Upper lobe of right lung (tissue), 1 donor: ENCODE measurements at places on chromosomes 1 and 21. TPM values are rescaled to one million over a fixed set of nuclear protein-coding genes. Genes with fewer than 3 reads are reported as not detected.
A peak's percentile ranks its signal among the peaks of the same experiment; 100 is the strongest.

DNA sequence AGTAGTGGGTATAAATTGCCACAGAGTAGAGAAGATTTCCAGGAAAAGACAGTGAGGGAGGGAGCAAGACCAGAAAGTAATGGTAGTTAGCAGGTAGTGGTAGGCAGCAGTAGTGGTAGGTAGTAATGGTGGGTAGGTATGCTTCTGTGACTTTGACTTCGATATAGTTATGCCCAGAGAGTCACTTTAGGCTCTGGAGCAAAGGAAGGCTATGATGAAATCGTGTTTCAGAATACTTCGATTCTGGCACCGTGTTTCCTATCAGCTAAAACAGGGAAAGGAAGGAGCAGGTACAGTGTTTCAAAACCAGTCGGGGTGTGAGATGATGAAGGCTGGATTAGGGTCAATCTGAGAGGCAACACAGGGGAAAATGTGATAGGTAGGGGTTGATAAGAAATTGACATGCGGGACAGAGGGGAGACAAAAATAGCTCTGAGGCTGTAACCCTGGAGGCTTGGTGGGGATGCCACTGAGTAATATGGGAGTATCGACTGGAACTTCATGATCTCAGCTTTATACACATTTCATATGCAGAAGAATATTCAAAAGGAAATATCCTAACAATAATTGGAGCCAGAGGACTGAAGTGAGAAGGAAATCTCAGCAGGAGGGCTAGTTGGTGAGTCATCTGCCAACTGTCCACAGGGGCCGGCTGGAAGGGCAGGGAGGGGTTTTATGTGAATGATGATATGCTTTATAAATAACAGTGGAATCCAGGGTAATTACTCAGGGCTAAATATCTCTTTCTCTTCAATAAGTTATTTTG lies 25.2 kb upstream of the TRIM45 start:
- H3K27ac ChIP-seq: no peak overlapping the region
- H3K4me1 ChIP-seq: no peaks in the 10 kb centered on the region
- no peak for DNase-seq
- peaks cover 11% of the 10 kb centered on the region for H3K27me3 ChIP-seq
- no peak overlapping the region for H3K4me3 ChIP-seq

GRCh38 chr21:15839026-15839425 lies 109.2 kb downstream of the USP25 start:
- DNase-seq: no peak
- H3K27me3 ChIP-seq: no peaks in the 10 kb centered on the region
- H3K4me1 ChIP-seq: no peaks in the 10 kb centered on the region
- H3K27ac ChIP-seq: no peak overlapping the region
- peaks cover 28% of the 10 kb centered on the region for H3K36me3 ChIP-seq
- no peak overlapping the region for H3K4me3 ChIP-seq

GRCh38 chr1:192550922-192551534 lies 24.5 kb upstream of the RGS1 start:
- H3K4me1 ChIP-seq: no peaks in the 10 kb centered on the region
- no peaks in the 10 kb centered on the region for H3K36me3 ChIP-seq
- no peak for DNase-seq
- peak overlapping the region; percentile 48 for H3K27ac ChIP-seq
- no peaks in the 10 kb centered on the region for H3K27me3 ChIP-seq
- no peak overlapping the region for H3K4me3 ChIP-seq

- peaks cover 4% of the 10 kb centered on the region for H3K4me1 ChIP-seq
- no peaks in the 10 kb centered on the region for H3K36me3 ChIP-seq
- no peak for DNase-seq
- H3K4me3 ChIP-seq: no peak overlapping the region
Observed at GRCh38 chr21:36481639-36482038, 1.7 kb upstream of the CLDN14 start.

- H3K27me3 ChIP-seq: no peaks in the 10 kb centered on the region
- H3K4me1 ChIP-seq: peaks cover 12% of the 10 kb centered on the region
- H3K27ac ChIP-seq: no peak overlapping the region
- no peak for DNase-seq
- H3K36me3 ChIP-seq: no peaks in the 10 kb centered on the region
Observed at GRCh38 chr1:28122183-28122582, 33.8 kb upstream of the EYA3 start.

DNA sequence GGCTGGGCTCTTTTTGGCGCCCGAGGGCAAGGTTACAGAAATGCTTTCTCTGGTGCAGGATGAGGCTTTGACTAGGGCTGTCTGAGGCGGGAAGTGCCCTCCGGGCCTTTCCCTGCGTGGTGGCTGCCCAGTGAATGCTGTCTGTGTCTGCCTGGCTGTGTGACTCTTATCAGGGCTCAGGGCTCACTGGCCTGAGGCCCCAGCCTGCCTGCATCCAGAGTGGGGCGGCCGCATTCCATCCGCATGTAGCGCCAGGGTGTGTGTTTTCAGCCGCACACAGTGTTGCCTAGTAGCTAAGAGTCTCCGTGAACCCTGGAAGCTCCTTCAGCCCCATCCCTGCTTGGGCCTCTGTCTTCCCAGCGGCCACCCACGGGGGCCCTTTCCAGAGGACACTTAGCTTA lies 59.1 kb downstream of the FAAP20 start:
- peak overlapping the region; percentile 88 for H3K27ac ChIP-seq
- H3K27me3 ChIP-seq: no peaks in the 10 kb centered on the region
- H3K4me3 ChIP-seq: no peak overlapping the region
- peak; percentile 91 for DNase-seq

GRCh38 chr1:29235955-29236711 lies at the start of gene PTPRU:
TSS of gene PTPRU (plus strand) at chr1:29236522. CDS start at chr1:29236645, 123 bp downstream.
- peak within 1 kb of the TSS; percentile 77 for H3K27ac ChIP-seq
- H3K4me1 ChIP-seq: peaks cover 15% of the 10 kb centered on the region
- DNase-seq: peak; percentile 92

GRCh38 chr1:232278925-232279324 lies 351.0 kb downstream of the SIPA1L2 start:
- no peak overlapping the region for H3K27ac ChIP-seq
- no peaks in the 10 kb centered on the region for H3K4me1 ChIP-seq
- no peak for DNase-seq
- no peaks in the 10 kb centered on the region for H3K27me3 ChIP-seq
- H3K4me3 ChIP-seq: no peak overlapping the region
- H3K36me3 ChIP-seq: no peaks in the 10 kb centered on the region

GRCh38 chr1:3762873-3763228 lies 9.7 kb upstream of the SMIM1 start:
- H3K36me3 ChIP-seq: no peaks in the 10 kb centered on the region
- DNase-seq: no peak
- no peak overlapping the region for H3K4me3 ChIP-seq
- no peak overlapping the region for H3K27ac ChIP-seq

- no peaks in the 10 kb centered on the region for H3K27me3 ChIP-seq
- H3K4me3 ChIP-seq: no peak overlapping the region
- DNase-seq: no peak
- H3K27ac ChIP-seq: no peak overlapping the region
- H3K4me1 ChIP-seq: no peaks in the 10 kb centered on the region
Observed at GRCh38 chr1:231807541-231807940, 181.0 kb downstream of the DISC1 start.

DNA sequence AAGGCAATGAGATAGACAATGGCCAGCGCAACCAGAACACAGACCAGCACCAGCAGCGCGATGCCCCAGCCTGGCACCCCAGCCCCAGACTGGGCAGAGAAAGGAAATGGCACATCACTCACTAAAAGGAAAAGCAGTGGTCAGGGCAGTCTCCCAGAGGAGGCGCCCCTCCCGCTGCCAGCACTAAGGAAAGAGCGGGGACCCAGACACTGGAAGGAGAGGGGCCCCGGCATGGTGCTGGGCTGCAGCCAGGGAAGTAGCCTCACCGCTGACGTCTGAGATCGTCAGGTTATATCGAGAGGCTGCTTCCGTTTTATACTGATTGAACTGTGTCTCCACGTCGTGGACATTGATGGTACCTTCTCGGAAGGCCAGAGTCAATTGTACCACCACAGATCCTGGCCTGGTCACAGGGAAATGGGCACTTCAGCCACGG lies 13.8 kb downstream of the TRIM46 start:
- no peak for DNase-seq
- H3K4me3 ChIP-seq: peak overlapping the region; percentile 36
- no peaks in the 10 kb centered on the region for H3K36me3 ChIP-seq
- peaks cover 13% of the 10 kb centered on the region for H3K4me1 ChIP-seq
- no peaks in the 10 kb centered on the region for H3K27me3 ChIP-seq

- H3K27ac ChIP-seq: no peak overlapping the region
- H3K4me3 ChIP-seq: no peak overlapping the region
- no peaks in the 10 kb centered on the region for H3K36me3 ChIP-seq
- H3K27me3 ChIP-seq: no peaks in the 10 kb centered on the region
Observed at GRCh38 chr1:214665606-214666110, 62.7 kb downstream of the CENPF start.

DNA sequence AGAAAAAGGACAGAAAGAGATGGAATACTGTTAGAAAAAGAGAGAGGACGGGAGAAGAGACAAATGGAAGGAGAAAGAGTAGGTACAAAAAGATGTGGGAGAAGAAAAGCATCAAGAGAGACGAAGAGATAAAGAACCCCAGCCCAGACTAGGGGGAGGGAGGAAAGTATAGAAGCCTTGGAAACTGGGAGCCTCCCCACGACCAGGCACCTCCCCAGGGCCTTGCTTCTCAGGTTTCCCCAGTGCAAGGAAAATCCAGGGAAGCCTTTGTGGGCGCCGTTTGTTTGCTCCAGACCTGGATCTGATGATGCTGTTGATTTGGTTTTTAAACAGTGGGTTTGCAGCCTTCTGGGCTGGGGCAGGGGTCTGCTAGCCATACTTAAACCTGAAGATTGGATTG lies 15.2 kb upstream of the ALX3 start:
- no peaks in the 10 kb centered on the region for H3K27me3 ChIP-seq
- peaks cover 10% of the 10 kb centered on the region for H3K4me1 ChIP-seq
- no peak overlapping the region for H3K4me3 ChIP-seq
- no peak overlapping the region for H3K27ac ChIP-seq

DNA sequence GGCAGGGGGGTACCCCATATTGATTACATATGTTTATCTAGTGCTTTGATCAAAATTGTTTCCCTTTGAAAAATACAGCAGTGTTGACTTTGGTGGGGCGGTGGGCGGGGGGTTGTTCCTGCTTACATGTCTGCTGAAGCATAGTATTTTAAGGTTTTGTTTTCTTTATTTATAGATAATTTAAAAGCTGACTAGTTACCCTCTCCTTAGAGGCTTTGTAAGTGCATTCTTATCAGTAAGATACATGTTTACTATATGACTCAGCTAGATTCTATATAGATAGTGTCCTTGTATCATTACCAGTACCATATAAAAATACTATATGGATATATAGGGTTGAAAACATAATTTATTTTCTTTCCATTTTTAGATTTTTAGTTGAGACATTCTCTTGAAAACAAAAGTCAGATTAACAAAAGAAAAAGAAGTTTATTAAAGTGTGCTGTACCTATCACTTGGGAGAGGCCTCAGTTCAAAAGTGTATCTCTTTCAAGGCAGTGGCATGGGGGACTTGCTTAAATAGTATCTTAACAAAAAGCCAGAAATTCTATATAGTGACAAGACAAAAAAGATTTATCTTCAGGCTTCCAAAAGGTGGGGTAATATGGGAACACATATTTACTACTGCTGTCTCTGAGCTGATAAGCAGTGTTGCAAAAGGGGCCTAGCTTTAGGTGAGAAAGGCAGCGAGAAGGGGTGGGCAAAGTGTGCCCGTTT lies 79.0 kb downstream of the HS2ST1 start:
- no peak overlapping the region for H3K4me3 ChIP-seq
- H3K36me3 ChIP-seq: no peaks in the 10 kb centered on the region
- H3K27me3 ChIP-seq: no peaks in the 10 kb centered on the region
- no peaks in the 10 kb centered on the region for H3K4me1 ChIP-seq
- no peak overlapping the region for H3K27ac ChIP-seq

GRCh38 chr1:18686540-18686939 lies 55.9 kb downstream of the PAX7 start:
- H3K27me3 ChIP-seq: peaks cover 30% of the 10 kb centered on the region
- no peak overlapping the region for H3K4me3 ChIP-seq
- DNase-seq: no peak
- H3K27ac ChIP-seq: no peak overlapping the region

DNA sequence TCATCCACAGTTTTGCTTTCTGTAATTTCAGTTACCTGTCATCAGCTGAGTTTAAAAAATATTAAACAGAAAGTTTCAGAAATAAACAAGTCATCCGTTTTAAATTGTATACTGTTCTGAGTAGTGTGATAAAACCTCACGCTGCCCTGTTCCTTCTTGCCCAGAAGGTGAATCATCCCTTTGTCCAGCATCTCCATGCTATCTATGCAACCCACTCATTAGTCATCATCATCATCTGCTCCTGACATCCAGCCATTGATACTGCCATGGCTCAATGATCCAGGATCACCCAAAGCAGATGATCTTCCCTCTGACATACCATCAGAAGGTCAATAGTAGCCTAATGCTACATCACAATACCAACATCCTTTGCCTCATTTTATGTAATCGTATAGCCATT lies 198.3 kb downstream of the SLC44A5 start:
- H3K4me3 ChIP-seq: no peak overlapping the region
- H3K4me1 ChIP-seq: no peaks in the 10 kb centered on the region
- no peaks in the 10 kb centered on the region for H3K36me3 ChIP-seq

DNA sequence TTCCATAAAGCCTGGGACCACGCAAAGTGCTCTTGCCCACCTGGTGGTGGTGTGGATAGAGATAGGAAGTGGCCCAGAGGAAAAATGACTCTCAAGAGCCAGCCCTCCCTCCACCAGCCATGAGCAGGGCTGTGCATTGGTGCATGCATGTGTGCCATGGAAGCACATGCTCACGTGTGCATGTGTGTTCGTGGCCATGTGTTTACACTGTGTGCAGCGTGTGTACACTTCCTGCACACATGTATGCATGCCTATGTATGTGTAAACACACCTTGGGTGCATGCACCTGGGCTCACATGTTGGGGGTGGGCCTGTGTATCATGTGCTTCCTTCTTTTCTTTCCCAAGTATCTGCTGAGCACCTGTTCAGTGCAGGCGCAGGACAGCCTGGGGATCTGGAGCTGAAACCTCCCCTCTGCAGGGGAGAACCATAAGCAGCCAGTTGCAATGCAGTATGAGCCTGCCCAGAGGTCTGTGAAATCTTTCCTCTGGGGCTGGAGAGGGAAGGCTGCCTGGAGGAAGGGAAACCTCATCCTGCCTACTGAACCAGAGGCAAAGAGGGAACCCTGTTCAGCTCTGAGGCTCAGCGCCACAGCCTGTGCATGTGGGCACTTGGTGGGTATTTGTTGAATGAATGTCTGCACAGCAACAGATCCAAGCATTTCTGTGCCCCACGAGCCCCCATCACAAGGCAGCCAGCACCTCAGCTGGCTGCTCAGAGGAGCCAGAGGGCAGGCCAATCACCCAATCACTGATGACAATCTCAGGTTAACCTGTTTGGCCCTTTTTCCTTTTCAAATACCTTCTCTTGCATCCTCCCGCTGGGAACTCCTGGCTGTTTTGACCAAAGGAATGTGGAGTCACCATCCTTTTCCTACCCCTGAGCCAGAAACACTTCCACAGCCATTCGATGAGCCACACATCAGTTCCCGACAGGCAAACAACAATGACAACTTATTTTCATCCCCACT lies 327.0 kb downstream of the NPHP4 start:
- H3K27ac ChIP-seq: no peak overlapping the region
- no peak overlapping the region for H3K4me3 ChIP-seq
- no peaks in the 10 kb centered on the region for H3K27me3 ChIP-seq
- DNase-seq: no peak
- H3K4me1 ChIP-seq: no peaks in the 10 kb centered on the region
- no peaks in the 10 kb centered on the region for H3K36me3 ChIP-seq

Gene AQP10
- total RNA-seq: 0.64 TPM

Gene BATF3
- total RNA-seq: 10.0 TPM

Gene CERS2
- total RNA-seq: 354 TPM

Gene TEX38
- not detected for total RNA-seq

Gene HSF2BP
- 0.41 TPM for total RNA-seq

Gene RIMKLA
- total RNA-seq: 10.4 TPM

Gene ASPM
- 0.46 TPM for total RNA-seq

Gene IQCC
- total RNA-seq: 1.2 TPM
